ENCODE measurements at places on chromosomes 12 and 14. TPM values are rescaled to one million over a fixed set of nuclear protein-coding genes. Genes with fewer than 3 reads are reported as not detected.

GRCh38 chr14:57297852-57298251, 29.1 kb downstream of the AP5M1 start:
- no peak overlapping the region for H3K27ac ChIP-seq
- H3K4me3 ChIP-seq: no peak overlapping the region
- no peaks in the 10 kb centered on the region for H3K4me1 ChIP-seq
- no peak for DNase-seq

Gene CEBPE
- total RNA-seq: not detected

DNA sequence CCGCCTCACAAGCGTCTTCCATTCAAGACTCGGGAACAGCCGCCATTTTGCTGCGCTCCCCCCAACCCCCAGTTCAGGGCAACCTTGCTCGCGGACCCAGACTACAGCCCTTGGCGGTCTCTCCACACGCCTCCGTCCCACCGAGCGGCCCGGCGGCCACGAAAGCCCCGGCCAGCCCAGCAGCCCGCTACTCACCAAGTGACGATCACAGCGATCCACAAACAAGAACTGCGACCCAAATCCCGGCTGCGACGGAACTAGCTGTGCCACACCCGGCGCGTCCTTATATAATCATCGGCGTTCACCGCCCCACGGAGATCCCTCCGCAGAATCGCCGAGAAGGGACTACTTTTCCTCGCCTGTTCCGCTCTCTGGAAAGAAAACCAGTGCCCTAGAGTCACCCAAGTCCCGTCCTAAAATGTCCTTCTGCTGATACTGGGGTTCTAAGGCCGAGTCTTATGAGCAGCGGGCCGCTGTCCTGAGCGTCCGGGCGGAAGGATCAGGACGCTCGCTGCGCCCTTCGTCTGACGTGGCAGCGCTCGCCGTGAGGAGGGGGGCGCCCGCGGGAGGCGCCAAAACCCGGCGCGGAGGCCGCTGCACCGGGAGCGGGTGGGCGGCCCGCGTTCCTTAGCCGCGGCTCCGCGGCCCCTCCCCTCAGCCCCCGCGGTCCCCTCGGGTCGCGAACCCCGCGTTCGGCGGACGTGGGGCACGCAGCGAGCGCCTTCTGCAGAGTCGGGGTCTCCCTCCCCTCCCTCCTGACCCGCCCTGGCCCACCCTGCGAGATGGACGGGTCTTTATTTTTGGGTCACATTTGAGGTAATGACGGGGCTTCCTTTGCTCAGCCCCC, at the start of gene UBC:
TSS of gene UBC (minus strand) at position 259 of the 847 bp plus-strand sequence. CDS start 879 bp downstream, outside the sequence.
- H3K36me3 ChIP-seq: peaks cover 41% of the 10 kb centered on the region
- peaks cover 76% of the 10 kb centered on the region for H3K4me1 ChIP-seq
- H3K27me3 ChIP-seq: no peaks in the 10 kb centered on the region
- DNase-seq: peak; percentile 86

Gene MGAT4C
- not detected for total RNA-seq

DNA sequence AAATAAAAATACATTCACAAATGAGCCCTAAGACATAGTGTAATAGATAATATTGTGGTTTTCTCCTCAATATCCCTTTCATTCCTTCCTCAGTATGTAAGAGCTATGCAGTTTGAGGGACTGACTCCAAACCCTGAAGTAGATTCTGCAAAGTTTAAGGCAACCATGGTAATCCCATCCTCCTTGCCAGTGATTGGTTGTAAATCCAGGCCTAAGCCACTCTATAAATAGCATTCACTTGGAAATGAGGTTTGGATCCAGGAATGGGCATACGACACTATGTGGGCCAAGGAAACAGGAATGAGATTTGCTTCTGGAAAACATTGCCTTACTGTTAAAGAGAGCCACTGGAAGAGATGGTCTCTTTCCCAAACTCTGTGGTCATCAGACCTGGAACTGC, 468.7 kb upstream of the SOX5 start:
- no peak overlapping the region for H3K4me3 ChIP-seq
- H3K36me3 ChIP-seq: no peaks in the 10 kb centered on the region
- no peaks in the 10 kb centered on the region for H3K27me3 ChIP-seq
- no peaks in the 10 kb centered on the region for H3K4me1 ChIP-seq

Measured in activated T-helper 1 cell treated with anti-CD3 and anti-CD28 coated beads, Interleukin-12 subunit alpha, Interleukin-12 subunit beta, Interleukin-2, Interleukin-4 antibody, amounts not matched to agents 30 ng/mL and 10 ng/mL and 1 ng/mL, durations not matched to agents 14 hours and 24 hours and 36 hours (primary cell).